ENCODE measurements at places on chromosomes 16 and 17.

DNA sequence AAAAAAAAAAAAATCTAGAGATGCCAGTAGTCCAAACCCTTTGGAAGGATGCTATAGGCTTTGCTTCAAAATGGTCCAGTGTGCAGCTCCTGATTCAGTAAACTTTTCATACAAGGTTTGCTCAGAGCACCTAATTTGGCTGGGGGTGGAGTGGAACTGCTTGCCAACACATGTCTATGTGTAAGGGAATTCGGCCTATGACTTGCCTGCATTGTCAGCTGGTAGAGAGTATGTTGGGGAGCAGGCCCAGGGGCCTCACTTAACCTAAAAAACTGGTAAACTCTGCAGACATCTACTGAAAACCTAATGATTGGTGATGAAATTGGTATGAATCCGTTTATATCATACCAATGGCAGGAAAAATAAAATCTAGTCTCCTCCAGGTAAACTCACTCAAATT, 1.5 kb upstream of the MFSD6L start:
- DNase-seq = no peak

- DNase-seq = no peak
These were observed at the start of gene PRAC1 for GRCh38 chr17:48722201-48722907. Gene PRAC1 (minus strand): TSS chr17:48722518. CDS start chr17:48722392, 126 bp downstream.

DNA sequence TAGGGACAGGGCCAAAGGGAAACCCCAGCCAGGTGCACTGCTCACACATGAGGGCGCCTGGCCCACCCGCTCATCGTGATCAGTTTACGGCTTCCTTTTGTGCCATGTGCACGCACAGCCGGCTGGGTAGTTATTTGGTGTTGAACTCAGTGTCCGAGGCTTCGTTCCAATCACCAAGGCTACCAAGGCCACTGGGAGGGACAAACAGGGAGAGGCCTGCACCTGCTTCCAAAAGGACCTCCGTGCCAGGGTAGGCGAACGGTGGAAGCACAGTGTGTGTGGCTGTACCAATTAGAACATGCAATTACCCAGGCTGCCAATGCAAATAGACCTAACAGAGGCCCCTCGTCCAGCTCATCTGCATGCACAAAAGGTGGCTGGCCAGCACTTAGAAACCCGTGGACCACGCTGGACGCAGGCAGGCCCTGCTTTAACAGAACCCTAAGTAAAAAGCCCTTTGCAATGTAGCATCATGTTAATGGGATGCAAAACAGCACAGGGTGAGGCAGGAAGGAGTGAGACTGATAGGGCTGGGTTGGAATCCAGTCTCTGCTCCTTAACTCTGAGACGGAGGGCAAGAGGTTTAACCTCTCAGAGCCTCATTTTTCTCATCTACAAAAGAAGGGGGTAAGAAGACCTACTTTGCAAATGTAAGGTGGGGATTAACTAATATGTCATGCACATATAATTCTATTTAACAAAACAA, 204.0 kb downstream of the XYLT1 start:
- no peak for DNase-seq

DNA sequence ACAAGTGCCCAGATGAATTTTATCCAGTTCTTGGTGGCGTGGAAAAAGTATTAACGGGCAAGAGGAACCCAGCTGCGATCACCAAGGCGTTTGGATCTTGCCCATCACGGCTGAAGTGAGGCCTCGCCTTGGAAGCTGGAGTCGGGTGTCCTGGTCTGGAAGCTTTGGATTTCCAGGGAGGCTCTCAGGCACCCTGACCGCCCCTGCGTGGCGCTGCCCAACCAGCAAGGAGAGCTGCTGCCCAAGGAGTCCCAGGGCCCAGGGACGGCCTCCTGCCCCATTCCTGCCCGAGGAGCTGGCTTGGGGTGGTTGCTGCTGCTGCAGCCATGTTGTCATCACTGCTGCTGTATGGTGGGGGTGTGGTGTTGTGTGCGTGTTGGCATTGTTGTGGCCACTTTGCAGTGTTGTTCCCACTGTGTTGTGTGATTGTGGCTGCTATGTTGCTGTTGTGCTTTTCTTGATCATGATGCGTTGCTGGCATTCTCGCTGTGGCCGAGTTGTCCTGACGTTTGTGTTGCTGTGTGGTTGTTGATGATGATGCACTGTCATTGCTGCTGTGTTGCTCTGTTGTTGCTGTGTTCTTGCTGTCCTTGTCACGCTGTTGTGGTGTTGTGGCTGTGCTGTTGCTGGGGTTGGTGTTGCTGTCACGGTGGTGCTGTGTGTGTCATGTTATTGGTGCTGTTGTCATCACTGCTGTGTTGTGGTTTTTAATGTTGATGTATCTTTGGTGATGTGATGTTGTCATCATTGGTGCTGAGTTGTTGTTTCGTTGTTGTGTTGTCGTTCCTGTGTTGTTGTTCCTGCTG, 318.8 kb downstream of the C16orf95 start:
- no peak for DNase-seq

GRCh38 chr16:78097548-78097947, 1.9 kb upstream of the WWOX start:
- no peak for DNase-seq

DNA sequence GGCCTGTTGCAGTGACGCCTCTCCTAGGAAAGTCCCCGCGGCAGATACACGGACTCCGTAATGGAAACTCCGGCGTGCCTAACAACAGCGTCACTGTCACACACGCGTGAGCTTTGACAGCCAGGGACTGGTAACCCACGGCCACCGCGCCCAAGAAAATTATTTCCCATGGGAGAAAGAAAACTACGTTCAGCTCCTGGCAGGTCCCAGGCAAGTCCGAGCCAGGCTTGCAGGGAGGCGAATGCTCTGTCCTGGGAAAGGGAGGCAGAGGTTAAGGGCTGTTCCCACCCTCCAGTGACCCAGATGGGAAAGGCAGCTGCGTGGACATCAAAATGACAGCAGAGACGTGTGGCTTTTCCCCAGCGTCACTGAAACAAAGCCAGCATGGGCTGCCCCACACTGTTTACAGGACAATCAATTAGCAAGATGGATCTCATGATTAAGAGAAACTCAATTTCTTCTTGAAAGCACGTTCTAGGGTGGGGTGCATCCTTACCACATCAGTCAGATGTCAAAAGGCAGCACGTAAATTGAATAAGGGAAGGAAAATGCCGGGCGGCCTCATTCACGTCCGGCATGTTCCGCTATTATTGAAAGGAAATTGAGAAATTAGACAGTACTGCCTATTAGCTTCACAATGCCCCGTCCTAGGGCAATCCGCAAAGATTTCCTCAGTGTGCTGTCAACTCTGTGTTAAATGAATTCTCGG, 82.5 kb downstream of the NXN start:
- DNase-seq = no peak

- DNase-seq = no peak
These were observed 10.6 kb upstream of the NUP85 start for GRCh38 chr17:75194879-75195278.

DNA sequence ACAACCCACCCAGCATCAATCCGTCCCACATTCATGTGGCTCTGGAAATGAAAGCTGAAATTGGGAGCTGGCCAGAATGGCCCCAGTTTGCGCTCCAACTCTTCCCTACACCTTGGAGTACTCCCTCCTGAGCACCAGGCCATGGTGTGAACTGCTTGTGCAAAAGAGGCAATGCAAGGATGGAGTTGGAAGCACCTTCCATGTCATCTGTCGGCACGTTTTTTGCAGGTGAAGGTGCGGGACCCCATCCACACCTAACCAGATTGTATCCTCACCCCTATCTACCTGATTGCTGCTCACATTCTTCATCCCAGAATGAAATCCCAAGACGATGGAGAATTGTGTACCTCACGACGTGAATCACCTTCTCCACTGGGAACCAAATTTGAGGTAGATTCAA, 136.6 kb upstream of the WSB1 start:
- no peak for DNase-seq

DNA sequence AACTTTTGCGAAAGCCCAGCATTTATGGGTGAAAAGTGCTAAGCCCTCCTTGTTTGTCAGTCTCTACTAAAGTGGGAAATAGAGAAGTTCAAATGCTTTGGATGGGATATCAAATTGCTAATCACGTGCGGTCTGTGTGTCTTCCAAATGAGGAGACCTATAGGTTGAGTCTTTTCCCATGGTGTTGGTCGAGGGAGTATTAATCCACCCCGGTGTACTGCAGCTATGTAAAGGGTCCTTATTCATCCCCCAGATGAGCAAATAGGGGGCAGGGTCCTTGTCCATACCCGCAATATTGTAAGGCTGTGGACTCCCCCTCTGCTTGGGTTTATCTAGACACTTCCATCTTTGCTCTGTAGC, 14.6 kb downstream of the KIAA0513 start:
- no peak for DNase-seq

- no peak for DNase-seq
These were observed 3.5 kb downstream of the FAM171A2 start for GRCh38 chr17:44360144-44360533.

DNA sequence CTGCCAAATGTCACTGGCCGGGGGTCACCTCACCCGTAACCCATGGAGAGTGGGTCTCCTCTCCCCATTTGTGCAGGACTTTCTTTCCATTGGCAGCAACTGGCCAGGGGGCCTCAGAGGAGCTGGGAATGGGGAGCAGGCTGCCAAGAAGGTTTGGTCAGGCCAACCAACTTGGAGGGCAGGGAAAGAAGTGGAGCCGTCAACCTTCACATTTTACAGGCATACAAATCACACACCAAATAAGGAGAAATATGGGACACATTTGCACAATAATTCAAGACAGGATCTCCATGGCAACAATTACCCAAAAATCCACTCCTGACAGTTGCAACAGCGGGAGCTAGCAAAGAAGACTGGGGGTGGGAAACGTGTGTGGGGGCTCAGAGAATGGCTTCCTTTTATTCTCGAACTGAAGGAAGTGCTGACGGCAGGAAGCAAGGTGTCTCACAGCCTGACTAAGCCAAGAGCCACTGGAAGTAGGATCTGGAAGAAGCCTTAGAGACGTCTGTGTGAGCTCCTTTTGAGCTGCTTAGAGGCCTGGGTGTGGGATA, 20.9 kb downstream of the RPRML start:
- no peak for DNase-seq

GRCh38 chr17:40953881-40954280, 12.9 kb downstream of the KRT39 start:
- no peak for DNase-seq

GRCh38 chr16:82331974-82332750, 162.1 kb upstream of the MPHOSPH6 start:
- no peak for DNase-seq

DNA sequence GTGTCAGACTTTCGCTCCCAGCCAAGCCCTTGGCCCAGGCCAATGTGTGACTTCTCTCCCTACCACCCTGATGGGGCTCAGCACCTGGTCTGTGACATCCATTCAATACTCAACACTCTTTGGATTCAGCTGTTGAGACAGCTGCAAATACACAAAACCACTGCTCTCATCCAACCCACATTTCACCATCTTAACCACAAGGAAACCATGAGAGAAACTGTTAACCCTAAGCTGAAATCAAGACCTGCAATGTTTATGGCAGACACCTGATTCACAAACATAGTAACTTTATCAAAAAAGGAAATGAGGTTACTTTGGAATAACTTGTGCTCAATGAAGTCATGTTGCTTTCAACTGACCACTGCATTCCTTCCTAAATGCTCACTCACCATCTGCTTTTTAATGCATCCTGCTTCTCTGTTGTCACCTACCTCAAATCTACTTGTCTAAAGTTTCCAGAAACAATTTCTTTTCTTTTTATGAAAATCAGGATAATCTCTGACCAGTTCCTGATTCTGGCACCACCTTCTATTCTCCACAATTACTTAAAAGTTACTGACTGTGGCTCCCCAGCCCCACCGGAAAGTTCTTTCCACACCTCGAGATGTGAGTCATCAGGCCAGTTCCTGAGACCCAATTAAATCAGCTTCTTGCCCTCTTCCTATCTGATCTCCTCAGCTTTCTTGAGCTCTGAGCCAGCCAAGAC, 88.2 kb downstream of the NOG start:
- DNase-seq = no peak

GRCh38 chr17:72135546-72136325, 14.9 kb downstream of the SOX9 start:
- DNase-seq = no peak

DNA sequence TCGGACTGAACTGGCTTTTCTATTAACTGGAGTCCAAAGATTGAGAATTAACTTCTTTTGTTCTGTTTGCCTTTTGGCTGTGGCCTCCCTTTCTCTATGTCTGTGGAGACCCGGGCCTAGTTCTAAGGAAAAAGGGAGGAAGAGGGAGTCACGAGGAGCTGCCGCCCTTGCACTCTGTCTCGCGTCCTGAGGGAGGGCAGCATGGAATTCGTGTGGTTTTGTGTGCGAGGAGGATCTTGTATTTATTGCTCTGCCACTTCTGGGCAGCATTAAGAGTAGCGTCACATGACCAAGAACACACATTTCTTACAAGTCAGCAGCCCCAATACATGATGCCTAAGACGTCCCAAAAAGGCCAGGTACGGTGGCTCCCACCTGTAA, 23.6 kb downstream of the METTL22 start:
- no peak for DNase-seq

DNA sequence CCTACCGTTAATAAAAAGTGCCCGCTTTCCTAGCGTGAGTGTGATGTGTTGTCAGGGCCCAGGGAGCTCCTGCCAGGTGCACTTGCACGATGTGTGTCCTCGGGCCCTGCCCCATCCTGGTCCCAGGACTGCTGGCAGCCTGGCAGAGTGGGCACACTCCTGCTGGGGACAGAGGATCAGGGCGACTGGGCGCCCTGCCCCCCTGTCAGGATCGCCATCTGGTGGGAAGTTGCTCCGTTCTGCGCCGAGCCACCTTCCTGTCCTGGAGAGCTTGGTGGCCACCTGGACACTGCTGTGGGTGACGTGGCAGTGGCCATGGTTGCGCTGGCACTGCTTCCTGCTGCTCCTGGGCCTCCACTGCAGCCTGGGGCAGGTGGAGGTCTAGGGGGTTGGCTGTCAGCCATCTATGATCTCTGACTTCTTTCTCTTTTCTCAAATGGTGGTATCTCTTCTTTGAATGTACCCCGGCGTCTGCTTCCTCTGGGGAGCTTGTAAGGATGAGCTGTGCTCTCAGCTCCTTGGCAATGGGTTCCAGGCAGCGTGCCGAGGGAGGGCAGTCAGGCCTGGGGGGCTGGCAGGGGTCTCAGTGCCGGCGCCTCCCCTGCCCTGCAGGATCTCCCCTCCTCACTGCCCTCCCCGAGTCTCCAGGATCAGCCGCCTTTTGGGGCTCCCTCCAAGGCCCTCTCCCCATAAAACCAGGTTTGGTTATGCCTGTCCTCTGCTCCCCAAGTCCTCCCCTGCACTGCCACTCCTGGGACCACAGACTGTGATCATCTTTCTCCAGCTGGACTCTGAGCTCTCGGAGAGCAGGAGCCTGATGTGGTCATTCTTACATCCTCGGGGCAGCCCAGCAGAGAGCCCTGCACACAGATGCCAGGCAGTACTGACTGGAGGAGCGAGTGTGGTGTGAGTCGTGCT, 76.9 kb downstream of the AMFR start:
- DNase-seq = no peak

- DNase-seq = no peak
These were observed 406.6 kb upstream of the SALL1 start for GRCh38 chr16:51557670-51558069.

DNA sequence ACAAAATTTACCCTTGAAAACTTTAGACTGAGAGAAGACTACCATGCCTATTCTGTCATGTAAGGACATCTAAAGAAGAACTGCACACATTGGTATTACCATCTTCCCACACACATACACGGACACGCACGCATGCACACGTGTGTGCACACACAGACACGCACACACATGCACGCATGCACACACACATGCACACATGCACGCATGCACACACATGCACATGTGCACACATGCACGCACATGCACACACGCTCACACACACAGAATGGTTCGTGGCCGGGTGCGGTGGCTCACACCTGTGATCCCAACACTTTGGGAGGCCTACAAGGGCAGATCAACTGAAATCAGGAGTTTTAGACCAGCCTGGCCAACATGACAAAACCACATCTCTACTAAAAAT, 296.9 kb upstream of the HSBP1 start:
- DNase-seq = no peak

GRCh38 chr17:15658296-15658695, 25.8 kb downstream of the TRIM16 start:
- no peak for DNase-seq
